Activated CD4-positive, alpha-beta T cell treated with anti-CD3 and anti-CD28 coated beads for 1 hour (primary cell): ENCODE measurements at places on chromosomes 4 and X.

DNA sequence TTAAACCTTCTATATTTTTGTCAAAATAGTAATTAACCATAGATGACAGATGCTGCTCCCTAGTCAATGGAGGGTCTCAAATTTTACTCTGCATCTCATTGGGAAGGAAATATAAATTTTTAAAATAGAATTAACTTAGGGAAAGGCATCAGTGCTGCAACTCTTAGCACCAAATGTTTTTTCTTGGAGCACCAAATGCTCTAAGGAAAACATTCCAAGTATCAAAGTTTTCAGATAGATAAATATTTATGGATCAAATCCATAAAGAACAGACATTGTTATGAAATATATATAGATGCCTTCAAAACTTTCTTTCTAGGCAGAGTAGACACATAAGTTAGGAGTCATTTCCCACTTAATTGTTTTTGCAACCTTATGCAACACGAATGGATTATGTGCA lies 168.7 kb downstream of the ANTXR2 start:
- no peak for DNase-seq

DNA sequence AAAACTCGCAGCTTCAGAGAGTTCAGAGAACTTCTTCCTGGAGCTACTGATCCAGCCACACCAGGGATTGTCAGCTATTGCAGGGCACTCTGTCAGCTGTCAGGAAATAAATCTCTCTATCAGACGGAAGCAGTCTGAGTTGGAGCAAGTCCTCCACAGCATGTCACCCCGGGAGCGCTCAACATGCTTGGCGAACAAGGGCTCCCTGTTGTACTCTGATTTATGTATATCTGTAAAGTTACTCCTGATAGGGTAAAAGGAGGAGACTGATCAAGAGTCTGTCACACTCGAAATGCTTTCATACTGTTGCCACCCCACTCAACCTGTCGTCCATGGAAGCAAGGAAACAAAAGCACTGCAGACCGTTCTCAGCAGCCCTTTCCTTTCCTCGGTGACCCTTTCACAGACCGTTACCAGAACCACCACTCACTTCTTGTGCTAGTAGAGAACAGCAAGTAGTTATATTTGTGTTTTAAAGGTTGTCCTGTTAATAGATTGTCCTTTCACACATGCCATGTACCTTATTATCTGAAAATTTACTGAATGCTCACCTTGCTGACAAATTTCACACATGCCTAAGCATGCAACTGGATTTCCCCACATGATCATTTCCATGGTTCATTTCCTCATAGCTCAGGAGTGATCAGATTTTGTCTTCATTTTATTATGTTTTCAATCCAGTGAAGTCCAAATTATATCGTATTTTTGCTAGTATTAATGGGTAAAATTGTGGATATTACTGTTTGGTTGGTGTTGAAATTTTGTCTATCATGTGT lies 2108.9 kb upstream of the TENM3 start:
- no peak for DNase-seq

DNA sequence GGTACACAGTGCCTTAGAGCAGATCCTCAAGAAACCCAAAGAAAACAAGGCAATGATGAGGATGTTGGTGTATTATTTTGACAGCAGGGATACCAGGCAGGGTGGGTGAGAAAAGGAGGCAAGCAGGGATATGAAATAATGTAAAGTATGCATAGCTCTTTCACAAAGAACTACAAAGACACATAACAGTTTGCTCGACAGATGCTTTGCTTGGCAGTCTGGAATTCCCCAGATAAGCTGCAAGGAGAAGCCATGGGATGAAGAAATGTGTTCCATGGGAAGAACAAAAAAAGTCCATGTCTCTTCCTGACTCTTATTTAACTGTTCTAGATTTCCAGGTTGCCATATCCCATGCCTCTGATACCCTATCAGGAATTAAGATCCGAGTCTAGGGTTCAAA lies 75.4 kb downstream of the FAM13A start:
- DNase-seq = no peak

GRCh38 chr4:77827343-77827742 lies 8.2 kb upstream of the CNOT6L start:
- DNase-seq = no peak

GRCh38 chr4:8893624-8894423 lies 22.2 kb upstream of the HMX1 start:
- no peak for DNase-seq
